Brain microvascular endothelial cell (primary cell): ENCODE measurements at places on chromosomes 2 and 18.

- DNase-seq: no peak
Measured at GRCh38 chr2:68912732-68913131, 40.0 kb downstream of the GKN2 start.

- no peak for DNase-seq
Measured at GRCh38 chr2:168528016-168528415, 71.9 kb downstream of the CERS6 start.

DNA sequence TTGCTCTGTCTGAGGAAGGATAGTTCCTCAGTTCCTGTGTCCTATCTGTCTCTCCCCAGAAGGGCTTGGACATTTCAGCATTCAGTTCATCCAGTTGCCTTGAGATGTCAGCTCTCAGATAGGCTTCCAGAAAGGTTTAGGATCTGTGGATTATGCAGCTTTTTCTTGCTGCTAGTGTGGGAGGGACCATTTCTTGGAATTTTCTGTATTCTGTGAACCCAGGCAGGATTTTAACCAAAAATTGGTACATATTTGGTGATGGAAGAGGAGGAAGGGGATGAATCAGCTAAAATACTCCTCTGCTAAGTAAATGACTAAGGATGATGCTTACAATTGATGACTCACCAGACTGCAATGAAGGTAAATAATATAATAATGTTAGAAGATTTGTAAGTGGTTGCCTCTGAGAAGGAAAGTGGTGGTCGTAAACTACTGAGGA, 58.6 kb upstream of the DOCK10 start:
- DNase-seq: peak; percentile 75

DNA sequence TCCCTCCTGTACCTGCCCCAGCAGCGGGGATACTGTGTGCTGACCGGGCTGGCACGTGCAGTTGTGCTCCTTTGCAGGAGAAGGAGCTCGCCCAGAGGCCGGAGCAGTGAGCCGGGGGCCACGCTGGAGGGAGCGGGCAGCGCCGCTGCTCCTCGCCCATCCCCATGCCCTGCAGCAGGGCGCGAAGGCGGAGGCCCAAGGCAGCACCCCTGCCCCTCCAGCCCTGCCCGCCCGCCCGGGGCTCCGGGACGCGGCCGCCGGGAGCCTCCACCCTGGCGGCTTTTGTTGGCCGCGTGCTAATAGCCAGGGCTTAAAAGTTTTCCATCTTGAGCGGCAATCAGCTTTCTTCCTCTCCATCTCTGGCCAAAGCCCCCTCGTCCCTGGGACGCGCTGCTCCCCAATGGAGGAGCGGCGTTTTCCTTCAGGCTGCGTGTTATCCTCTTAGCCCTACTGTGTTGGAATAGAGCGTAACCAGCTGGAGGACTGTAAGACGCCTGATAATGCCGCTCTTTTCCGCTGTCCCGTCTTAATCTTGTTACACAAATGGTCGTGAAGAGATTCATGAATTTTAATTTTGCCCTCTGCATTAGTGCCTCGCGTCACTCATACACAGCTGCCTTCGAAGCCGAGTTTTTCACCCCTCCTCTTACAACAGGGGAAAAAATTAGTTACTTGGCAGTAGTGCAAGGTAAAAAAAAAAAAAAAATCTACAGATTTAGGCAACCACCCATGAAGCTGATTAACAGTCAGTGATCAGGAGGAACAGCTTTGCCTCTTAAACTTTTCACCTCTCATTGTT, 172.9 kb upstream of the SIX3 start:
- DNase-seq: no peak

DNA sequence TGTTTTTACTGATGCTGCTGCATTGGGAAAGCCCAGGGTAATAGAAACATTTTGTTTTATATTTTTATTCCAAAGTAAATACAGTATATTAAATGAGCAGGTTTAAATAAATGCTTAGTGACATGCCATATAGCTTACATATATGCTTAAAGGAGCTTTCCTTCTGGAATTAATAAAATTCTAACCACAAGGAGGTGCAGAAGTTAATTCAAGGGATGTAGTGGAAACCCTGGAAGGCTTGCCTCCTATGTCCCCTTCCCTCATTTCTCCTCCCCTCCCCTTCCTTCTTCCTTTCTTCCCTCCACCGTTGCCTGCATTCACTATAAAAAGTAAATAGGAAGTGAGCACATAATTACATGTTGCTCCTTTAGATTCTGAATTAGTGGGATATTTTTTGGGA, 96.3 kb downstream of the UBE2E3 start:
- DNase-seq: no peak

DNA sequence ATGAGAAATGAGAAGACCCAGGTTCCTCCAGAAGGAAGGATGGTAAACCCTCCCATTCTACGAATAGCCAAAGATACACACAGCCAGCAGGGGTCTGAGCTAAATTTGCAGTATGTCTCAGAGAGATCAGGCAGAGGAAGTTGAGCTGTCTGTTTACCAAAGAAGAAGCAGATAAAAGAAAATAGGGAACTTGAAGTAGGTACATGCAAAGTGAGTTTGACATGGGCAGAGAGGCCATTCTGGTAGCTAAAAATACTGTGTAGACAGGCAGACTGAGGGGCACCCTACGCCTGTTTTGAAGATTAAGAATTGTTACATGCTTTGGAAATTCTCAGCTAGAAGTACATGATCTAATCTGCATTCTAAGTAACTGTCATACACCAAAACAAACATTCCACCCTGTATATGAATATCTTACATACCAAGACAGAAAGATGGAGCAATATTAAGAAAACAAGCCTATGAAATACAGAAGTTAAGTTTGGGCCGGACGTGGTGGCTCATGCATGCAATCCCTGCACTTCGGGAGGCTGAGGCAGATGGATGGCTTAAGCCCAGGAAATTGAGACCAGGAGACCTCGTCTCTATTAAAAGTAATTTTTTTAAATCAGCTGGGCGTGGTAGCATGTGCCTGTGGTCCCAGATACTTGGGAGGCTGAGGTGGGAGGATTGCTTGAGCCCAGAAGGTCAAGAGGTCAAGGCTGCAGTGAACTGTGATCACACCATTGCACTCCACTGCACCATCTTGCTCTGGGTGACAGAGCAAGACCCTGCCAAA, 157.9 kb downstream of the ANKRD44 start:
- DNase-seq: peak; percentile 75

- no peak for DNase-seq
Measured at GRCh38 chr2:185857691-185858090, 119.1 kb downstream of the FSIP2 start.

DNA sequence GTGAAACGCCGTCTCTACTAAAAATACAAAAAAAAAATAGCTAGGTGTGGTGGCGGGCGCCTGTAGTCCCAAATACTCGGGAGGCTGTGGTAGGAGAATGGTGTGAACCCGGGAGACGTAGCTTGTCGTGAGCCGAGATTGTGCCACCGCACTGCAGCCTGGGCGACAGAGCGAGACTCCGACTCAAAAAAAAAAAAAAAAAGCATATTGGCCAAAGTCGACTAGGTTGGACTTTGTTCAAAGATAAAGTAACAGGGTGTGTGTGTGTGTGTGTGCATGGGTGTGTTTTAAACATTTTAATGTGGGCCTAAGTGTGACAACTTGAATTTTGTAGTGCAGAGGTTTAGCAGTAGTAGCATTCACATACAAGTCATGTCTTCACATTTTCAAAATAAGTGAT, 11.7 kb downstream of the GEMIN6 start:
- no peak for DNase-seq

GRCh38 chr2:183214680-183215079, 90.4 kb downstream of the NUP35 start:
- no peak for DNase-seq

DNA sequence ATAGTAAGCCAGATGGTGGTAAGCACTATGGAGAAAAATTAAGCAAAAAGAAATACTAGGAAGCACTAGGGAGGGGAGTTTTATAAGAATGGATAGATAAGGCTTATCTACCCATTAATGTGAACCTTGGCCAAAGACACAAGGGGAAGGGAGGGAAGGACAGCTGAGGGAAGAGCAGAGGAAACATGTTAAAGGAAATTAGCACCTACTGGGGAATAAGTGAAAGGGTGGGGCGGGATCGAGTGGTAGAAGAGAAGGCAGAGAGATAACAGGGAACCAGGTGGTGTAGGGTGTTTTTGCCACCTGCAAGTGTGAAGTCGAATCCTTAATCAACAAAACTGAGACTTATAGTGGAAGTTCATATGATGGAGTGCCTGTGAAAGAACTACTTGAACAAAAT, 1.7 kb downstream of the UNC80 start:
- no peak for DNase-seq

DNA sequence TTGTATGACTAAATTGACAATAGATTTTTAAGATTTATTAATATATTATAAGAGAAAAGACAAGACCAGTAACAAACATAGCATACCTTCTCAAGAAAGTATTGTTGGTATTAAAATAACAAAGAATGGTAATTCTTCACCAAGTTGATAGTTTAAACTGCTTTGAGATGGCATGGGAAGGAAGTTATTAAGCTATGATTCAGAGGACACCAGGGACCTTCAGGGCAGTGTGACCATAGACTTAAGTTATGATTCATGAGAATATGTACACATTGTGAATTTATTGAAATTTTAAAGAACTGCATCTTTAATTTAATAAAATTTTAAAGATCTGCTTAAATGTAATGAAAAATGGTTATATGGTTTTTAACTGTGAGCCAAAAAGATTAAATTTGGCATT, 205.7 kb downstream of the DSEL start:
- DNase-seq: peak; percentile 48

DNA sequence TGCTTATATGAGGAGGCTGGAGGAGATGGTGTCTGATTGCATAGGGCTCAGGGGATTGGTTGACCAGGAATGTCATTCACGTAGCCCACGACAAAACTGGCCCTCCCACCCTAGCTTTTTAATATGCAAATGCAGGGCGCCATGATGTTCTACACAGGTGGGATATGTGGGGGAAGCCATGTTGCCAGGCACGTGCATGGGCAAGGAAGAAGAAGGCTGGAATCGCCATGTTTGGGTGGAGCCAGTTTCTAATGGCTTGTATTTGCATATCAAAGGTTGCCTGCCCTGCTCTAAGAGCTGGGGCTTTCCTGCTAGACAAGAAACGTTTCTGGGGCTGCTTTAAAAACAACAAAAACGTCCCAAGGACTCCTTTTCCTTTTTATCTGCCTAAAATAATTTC, 26.5 kb upstream of the LINC00305 start:
- no peak for DNase-seq

DNA sequence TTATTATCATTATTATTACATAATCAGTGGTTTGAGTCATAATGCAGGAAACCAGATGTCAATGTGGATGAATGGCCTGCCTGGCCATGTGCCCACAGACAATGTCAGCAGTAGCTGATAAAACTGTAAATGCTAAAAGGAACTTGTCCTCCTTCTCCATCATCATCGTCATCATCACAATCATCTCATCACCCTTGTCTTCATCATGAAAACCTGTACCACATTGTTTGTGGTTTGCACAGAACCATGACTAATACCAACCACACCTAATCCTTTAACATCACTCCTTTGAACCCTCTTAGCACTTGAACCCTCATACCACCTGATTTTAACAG, 96.0 kb downstream of the HNMT start:
- DNase-seq: peak; percentile 95

- DNase-seq: no peak
Measured at GRCh38 chr2:113838744-113839444, 51.0 kb upstream of the ACTR3 start.

- DNase-seq: no peak
Measured at GRCh38 chr2:74017223-74017622, 32.5 kb downstream of the TET3 start.

- no peak for DNase-seq
Measured at GRCh38 chr18:10207682-10208345, 246.6 kb upstream of the APCDD1 start.

- DNase-seq: no peak
Measured at GRCh38 chr2:160701822-160702221, 208.2 kb upstream of the RBMS1 start.

- DNase-seq: no peak
Measured at GRCh38 chr2:123723706-123724105, 301.4 kb upstream of the CNTNAP5 start.

DNA sequence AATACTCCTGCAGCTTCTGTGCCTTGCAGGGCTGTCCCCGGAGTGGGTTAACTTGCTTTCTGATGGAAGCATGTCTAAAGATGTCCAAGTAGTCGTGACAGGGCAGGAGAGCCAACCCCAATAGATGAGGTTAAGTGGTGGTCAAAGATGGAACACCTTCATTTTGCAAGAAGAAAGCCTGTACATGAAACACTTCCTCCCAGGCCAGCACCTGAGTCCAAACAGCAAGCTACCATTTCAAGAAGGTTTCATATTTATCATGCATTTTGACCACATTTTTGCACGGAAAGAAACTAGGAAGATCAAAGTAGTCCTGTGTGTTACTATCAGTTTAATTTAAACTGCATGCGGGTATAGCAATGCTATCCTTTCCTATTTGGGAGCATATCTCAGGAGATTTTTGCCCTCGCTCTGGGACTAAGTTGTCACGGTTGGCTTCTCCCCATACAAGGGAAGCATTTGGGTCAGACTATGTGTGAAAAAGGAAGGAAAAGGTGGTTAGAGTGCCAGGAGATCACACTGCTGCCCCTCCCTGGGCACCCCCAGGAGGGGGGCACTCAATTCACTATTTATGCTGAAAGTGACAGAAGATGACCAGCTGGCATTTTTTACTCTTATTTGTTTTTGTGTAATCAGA, 187.6 kb downstream of the ZNF521 start:
- DNase-seq: no peak

DNA sequence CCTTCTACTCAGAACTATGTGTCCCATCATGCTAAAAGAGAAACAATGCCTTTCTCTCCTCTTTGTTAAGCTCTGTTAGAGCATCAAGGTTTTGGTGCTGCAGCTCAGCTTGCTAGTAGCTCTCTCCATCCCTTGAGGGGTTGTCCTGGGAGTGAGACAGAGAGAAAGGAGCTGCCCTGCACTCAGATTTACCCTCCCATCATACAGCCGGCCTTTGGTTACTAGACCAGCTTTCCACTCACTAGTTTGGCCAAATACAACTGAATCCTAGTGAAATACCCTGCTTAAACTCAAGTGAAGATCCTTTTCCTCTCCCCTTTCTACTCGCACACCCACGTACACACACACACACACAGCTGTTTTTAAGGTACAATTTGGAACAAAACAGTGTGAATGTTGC, 2.3 kb upstream of the CHN1 start:
- DNase-seq: no peak
